ENCODE measurements at places on chromosomes 1 and 21.

GRCh38 chr1:116170721-116171589 lies 59.8 kb downstream of the MAB21L3 start:
- no peak for DNase-seq

- no peak for DNase-seq
These were observed 1.8 kb downstream of the LAPTM5 start for GRCh38 chr1:30755746-30756145.

GRCh38 chr1:189868021-189868420 lies 609.6 kb downstream of the BRINP3 start:
- no peak for DNase-seq

- no peak for DNase-seq
These were observed 62.7 kb downstream of the ZNF684 start for GRCh38 chr1:40594187-40594531.

DNA sequence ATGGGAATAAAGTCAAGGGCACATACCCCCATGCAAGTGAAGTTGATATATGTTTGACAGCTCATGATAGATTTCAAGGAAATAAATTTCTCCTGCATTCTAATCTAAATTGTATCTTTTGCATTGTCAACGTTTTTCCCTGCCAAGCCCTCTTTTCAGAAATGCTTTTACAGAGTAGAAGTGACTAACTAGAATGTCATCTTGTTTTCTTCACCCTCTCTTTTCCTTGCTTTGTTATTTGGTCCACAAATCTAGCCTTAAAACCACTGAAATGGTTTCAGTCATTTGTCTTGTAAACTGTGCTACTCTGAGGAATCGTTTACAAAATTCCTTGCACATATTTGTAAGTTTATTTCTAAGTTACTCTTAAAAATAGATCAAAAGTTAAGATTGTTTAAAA lies 600.8 kb upstream of the CXADR start:
- no peak for DNase-seq

GRCh38 chr1:207810173-207810572 lies 58.3 kb downstream of the CD46 start:
- no peak for DNase-seq

- no peak for DNase-seq
These were observed 18.7 kb downstream of the IL23R start for GRCh38 chr1:67184838-67185421.

GRCh38 chr1:172835834-172836233 lies 176.9 kb downstream of the FASLG start:
- DNase-seq: no peak

- DNase-seq: no peak
These were observed 13.2 kb downstream of the ADGRB2 start for GRCh38 chr1:31750858-31751510.

- DNase-seq: no peak
These were observed 1727.2 kb downstream of the NCAM2 start for GRCh38 chr21:22725436-22725835.

- no peak for DNase-seq
These were observed 52.7 kb downstream of the TRMT1L start for GRCh38 chr1:185104083-185104482.

GRCh38 chr1:22264464-22265341 lies 121.8 kb upstream of the WNT4 start:
- DNase-seq: no peak

DNA sequence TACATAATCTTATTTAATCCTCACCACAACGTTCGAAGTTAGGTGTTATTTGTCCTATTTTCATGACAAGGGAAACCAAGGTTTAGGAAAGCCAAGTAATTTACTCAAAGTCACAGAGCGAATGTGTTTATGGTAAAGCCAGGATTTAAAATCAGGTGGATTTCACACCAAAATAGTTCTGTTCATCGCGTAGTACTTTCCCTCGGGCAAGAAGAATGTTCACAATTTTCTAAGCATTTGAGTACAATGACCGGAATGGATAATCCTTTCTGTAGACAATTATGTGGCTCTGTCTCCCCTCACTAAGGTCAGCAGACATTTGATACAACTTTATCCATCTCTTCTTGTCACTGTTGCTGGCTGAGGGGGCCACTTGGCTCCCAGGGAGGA lies 204.2 kb downstream of the ST6GALNAC3 start:
- no peak for DNase-seq

GRCh38 chr1:214370615-214371014 lies 89.7 kb downstream of the SMYD2 start:
- no peak for DNase-seq

- no peak for DNase-seq
These were observed 70.7 kb upstream of the FMO3 start for GRCh38 chr1:171019971-171020370.

DNA sequence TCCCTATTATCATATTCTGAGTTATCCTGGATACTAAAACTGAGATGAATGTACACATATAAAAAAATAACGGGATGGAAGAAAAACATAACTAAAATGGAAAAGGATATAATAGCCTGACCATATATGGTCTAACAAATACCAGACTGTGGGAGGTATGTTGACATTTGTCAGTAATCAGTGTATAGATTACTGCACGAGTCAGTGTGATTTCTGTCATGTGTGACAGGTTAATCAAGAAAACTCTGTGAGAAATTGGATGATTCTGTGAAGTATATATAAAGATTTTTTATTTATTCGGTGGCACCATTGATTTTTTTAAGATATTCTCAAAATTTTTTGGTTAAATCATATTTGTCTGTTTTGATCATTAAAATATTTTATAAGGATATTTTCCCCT lies 547.3 kb upstream of the B3GALT2 start:
- no peak for DNase-seq

DNA sequence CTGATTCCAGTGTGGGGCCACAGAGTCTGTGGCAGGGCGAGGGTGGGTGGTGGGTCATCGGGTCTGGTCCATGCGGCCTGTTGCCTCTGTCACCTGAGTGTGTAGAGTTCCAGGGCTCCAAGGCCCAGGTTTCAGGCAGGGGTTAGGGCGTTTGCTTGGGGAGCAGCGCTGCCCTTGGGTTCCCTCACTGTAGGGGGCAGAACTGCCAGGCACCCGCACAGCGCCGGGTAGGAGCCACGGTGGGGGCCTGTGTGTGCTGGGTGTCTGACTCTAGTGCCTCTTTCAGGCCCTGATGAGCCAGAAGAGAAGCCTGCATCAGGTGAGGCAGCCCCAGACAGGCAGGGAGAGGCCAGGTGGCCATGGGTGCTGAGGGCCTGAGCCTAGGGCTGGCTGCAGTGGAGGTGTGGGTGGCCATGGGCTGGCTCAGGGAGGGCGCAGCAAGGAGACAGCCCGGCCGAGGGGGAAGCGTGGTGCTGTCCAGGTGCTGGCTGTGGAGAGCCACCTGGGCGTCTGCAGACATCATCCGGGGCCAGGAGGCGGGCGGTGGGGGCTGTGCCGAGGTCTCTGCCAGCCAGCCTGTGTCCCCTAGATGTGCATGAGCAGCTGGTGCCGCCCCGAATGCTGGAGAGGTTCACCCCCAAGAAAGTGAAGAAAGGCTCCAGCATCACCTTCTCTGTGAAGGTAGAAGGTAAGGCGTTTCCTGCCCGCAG lies 72.3 kb downstream of the TRIM11 start:
- no peak for DNase-seq

DNA sequence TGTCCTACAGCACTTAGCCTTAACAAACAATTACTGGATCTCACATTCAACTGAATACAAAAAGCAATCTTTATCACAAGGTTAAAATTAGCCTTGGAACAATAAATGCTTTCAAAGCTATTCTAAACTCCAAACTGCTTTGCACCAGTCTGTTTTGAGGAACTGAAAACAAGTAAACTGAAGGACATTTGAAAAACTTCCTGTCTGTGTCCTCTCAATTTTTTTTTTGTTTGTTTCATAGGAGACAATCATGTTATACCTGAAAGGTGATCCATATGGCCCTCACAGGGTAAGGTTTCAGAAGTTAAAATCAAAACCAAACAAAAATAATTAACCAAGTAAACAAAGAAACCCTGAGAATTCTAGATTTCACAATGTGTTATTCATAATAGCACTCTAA lies 459.1 kb downstream of the DPYD start:
- DNase-seq: no peak

GRCh38 chr1:2098839-2099785 lies 48.9 kb downstream of the PRKCZ start:
- no peak for DNase-seq

DNA sequence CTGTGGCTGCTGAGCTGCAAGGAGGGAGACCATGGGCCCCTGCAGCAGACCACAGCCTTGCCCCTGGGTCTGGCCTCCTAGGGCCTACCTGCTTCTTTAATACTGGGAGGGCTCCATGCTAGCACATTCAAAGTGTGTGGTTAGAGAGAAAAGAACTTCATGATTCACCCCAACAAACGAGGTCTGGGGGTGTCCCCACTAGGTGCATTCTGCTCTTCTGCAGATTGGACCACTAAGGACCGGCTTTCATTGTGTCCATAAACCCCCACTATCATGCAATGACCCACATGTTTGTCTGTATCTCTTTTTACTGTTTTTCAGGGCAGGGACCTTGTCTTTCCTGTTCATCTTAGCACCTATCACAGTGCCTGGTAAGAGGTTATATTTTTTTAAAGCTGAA lies 185.4 kb downstream of the OMA1 start:
- no peak for DNase-seq

DNA sequence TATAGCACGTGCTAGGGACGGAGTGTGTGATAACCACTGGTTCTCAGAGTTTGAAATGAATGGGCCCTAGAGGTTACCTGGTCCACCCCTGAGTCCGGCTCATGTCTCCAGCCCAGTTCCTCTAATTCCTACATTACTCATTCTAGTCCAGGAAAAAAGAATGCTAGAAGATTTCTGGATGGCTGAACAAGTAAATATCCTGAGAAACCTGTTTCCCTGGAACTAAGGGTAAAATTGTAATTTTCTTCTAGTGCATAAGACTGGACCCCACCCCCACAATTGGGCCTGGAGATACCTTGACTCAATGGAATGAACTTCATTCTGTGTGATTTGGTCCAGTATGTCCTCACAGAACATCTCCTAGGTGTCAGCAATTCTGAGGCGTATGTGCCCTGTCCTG lies 208.4 kb downstream of the TRABD2B start:
- no peak for DNase-seq

- DNase-seq: no peak
These were observed 43.0 kb downstream of the UBE2U start for GRCh38 chr1:64246294-64246917.

DNA sequence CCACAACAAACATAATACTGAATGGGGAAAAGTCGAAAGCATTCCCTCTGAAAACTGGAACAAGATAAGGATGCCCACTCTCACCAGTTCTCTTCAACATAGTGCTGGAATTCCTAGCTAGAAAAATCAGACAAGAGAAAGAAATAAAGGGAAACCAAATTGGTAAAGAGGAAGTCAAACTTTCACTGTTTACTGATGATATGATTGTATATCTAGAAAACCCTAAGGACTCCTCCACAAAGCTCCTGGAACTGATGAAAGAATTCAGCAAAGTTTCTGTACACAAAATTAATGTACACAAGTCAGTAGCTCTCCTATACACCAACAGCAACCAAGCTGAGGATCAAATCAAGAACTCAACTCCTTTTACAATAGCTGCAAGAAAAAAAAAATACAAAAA lies 6.9 kb upstream of the F13B start:
- DNase-seq: no peak

GRCh38 chr1:219837994-219838294 lies 90.4 kb downstream of the SLC30A10 start:
- DNase-seq: no peak

- no peak for DNase-seq
These were observed 1418.8 kb downstream of the MRPL39 start for GRCh38 chr21:24188506-24188905.

DNA sequence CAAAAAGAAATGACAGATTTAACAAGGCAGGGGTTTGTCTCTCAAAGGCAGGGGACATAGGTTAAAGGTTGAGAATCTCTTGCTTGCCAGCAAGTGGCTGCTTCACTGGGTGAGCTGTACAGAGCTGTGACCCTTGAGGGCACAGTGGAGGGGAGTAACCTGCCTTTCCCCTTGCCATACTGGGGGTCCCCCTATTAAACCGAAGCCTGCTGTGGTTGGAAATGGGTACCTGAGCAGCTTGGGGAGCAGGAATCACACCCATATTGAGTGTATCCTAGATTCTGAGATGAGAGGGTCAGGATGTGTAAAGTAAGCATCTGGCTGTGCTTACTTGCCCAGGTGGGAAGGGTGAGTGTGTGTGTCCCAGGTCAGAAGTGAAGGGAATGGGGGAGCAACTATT lies 31.8 kb downstream of the WNT4 start:
- no peak for DNase-seq

DNA sequence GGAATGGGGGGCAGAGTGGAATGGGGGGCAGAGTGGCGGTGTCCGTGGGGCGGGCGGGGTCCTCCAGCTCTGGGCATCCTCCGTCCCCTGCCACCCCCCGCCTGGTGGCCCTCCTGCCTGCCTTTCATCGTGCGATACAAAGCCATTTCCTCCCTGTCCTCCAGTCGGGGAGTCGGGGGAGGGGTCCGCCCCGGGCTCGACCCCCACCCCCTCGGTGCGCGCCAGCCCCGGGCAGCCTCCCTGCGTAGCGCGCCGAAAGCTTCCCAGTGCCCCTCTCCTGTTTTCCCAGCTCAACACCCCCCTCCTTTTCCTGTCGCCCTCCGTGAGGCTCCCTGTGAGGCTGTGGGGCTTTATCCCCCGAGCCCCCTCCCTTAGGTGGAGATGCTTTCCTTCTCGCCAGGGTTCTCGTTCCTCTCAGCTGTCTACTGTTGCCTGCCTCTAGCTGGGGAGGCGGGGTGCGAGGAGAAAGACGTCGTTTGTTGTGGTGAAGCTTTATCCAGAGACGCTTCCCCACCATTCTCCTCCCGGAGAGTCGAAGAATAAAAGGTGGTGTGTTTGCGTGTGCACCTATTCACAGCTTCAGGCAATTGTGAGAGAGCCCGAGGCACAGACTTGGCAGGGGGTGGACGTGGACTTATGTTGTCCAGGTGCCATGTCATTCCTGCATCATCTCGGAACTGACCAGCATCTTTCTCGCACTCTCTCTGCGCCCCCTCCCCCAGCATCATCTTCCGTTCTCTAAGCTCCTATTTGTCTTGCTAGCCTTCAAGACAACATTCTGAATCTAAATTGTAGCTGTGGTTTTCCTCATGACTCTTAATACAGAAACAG lies 848 bp downstream of the DNM3 start:
- DNase-seq: no peak

GRCh38 chr1:208174731-208175507 lies 69.3 kb downstream of the PLXNA2 start:
- no peak for DNase-seq

DNA sequence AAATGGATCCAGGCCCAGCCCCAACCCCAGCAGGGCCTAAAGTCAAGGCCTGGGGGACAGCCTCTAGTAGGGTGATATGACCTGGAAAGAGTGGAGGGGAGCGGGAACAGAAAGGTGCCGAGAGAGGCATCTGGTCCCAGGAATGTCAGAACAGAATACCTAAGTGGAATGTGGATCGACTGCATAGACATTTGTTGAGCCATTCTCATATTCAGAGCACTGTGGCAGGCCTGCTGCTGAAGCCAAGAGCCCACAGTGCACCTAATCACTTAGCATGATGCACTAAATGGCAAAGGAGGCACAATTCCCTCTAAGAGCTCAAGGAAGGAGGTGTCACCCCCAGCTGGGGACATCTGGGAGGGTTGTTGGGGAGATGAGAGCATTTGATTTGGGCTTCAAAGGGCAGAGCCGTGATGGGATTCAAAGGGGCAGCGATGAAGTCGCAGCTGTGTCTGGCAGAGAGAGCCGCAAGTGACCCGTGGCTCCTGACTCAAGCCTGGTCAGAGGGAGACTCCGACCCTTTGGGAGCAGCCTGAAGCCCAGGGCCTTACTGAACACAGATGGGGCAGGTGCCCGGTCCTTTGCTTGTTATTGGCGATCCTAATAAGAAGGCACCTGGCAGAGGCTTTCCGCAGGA lies 8.6 kb upstream of the PKP1 start:
- DNase-seq: no peak

Data from AG04449 (cell line).